ENCODE measurements at places on chromosomes 2 and 18.

DNA sequence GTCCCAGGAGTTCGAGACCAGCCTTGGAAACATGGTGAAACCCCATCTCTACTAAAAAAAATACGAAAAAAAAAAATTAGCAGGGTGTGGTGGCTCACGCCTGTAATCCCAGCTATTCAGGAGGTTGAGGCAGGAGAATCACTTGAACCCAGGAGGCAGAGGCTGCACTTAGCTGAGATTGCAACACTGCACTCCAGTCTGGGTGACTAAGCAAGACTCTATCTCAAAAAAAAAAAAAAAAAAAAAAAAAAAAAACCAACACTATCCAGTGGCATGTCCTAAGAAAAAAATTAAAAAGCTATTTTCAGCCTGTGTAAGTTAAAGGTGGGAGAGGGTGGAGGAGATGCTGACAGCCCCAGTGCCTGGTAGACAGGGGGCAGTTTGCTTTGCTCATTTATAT, 32.2 kb upstream of the REL start:
- no peak for DNase-seq

- no peak for DNase-seq
Measured at GRCh38 chr2:227802882-227803281, 10.8 kb upstream of the CCL20 start.

DNA sequence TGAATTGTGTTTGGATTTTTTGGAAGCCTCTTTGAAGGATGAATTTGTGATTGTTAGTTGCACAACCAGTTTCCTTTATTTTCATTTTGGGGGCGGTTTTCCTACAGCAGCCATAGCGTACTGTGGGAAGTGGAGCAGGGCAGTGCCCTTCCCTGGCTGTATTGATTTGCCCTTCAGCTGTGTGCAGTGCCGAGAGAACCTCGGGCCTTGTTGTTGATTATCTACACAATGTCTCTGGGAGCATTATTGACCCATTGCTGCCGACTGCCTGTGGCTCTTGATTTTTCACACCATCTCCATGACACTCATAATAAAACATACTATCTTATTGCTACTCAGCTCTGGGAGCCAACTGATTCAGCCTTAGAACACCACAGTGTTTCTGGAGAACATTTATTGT, 162.2 kb upstream of the BOD1L2 start:
- DNase-seq = no peak

GRCh38 chr2:127225186-127225960, 5.3 kb upstream of the CYP27C1 start:
- DNase-seq = no peak

GRCh38 chr18:227902-228301, 39.9 kb downstream of the THOC1 start:
- no peak for DNase-seq

DNA sequence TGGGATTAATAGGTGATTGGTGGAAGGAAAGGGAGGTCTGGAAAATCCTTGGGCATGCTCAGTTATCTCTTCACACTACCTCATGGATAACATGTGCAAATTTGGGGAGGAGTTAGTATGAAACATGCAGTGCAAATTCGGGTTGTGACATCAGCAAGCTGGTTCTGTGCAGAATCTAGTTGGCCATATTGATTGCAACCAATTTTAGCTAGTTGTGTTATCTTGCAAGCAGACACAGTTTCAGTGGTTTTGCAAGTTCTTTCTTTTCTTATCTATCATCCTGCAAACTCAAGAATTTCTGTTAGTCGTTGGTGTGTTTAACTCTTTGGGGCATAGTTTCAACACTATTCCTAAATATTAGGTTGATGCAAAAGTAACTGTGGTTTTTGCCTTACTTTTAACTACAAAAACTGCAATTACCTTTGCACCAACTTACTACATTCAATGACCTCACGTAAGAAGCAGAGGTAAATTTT, 135.4 kb downstream of the PTH2R start:
- no peak for DNase-seq

DNA sequence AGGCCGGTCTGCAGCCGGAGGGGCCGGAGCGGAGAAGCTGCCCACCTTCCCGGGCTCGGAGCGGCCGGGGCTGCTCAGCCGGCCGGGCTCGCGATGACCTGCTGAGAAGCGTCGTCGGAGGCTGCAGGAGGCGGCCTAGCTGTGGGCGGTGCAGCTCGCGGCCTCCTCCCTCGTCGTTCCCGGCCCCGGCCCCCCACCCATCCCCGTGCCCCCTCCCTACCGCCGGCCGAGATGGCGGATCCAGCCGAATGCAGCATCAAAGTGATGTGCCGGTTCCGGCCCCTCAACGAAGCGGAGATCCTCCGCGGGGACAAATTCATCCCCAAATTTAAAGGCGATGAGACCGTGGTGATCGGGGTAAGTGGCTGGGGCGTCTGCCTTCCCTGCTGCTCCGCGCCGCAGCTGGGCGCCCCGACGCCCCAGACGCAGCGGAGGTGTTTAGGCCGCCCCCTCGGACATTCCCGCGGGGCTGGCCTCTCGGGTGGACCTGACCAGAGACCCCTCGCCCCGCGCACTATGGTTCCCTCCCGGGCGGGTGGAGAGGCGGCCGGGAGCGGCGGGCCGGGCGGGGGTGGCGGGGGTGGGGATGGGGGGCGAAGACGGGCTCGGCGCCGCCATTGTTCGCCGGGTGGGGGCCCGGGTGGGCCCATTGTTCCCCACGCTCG, 492 bp downstream of the KIF5C start:
- DNase-seq = no peak

- no peak for DNase-seq
Measured at GRCh38 chr2:143771939-143772338, 642.7 kb downstream of the ARHGAP15 start.

GRCh38 chr2:194002699-194003368, 1654.2 kb upstream of the SLC39A10 start:
- no peak for DNase-seq

DNA sequence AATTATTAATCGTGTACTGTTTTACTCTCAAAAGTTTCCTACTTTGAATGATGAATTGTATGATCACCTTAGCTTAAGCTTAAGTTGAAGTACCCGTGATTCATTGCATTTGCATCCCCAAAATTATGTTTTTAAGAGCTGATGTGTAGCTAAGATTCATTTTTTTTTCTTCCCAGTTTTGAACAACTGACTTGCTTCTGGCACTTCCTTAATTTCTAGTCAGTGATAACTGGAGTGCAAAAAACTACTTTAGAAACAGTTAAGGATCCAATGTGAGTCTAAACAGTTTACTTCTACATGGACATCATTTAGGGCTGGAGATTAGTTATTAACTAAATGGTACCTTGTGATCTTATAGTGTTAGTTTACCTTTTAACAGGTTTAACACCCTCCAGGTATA, 124.0 kb upstream of the CAVIN2 start:
- DNase-seq = no peak

DNA sequence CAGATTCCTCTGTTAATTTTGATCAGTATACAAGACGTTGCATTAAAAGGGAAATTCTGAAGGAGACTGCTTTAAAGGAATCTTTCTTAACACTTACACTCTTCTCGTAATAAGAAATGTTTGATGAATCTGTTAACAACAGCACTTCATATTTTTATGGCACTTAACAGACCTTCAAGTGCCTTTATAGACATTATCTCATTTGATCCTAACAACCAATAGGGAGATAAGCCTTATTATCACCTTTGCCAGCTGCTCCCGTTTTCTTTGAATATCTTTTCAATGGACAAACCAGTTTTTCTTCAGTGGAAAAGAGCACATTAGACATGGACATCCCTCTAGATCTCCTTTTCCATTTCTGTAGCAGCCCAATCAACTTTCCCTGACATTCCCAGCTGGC, 653.0 kb upstream of the FAM98A start:
- DNase-seq = no peak

GRCh38 chr2:55155764-55156281, 76.3 kb downstream of the CLHC1 start:
- no peak for DNase-seq

- DNase-seq = no peak
Measured at GRCh38 chr2:28457237-28457636, 38.6 kb upstream of the PLB1 start.

DNA sequence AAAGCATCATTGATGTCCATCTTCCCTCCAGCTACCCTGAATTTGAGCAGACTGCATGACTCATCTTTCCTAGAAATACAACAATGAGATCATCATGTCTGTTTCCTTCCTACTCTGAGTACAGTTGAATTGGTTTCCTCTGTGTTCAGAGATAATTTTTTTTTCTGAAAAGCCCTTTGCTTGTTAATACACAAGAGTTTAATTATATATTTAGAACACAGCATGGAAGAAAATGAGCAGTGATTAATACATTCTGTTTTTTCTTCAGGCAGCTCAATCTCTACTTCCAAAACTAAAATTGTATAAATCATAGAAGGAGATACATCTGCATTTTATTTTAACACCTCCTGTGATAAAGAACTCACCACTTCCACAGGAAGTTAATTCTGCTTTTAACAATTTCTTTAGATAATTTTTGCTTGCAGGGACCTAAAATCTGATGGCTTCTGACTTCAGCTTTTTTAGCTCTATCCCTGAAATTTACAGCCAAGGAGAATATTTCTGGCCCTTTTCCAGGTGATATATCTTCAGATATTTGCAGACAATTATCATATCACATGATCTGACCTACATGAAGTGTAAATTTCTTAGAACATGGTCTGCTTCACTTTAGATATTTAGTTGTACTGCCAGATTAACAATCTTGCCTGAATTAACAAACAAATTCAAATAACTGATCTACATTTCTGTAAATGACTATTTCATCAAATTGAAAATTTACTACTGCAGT, 249.0 kb downstream of the TRIB2 start:
- DNase-seq = no peak

- no peak for DNase-seq
Measured at GRCh38 chr2:235394278-235394828, 99.5 kb upstream of the AGAP1 start.

- no peak for DNase-seq
Measured at GRCh38 chr18:74982946-74983635, 225.8 kb downstream of the PTGR3 start.

GRCh38 chr2:190097115-190097514, 34.6 kb upstream of the MSTN start:
- no peak for DNase-seq

GRCh38 chr2:233857511-233858141, 3.3 kb upstream of the HJURP start:
- DNase-seq = peak; percentile 55

GRCh38 chr2:241096979-241097378, 5.1 kb downstream of the MTERF4 start:
- DNase-seq = no peak

GRCh38 chr2:118089139-118089800, 999 bp downstream of the INSIG2 start:
- peak; percentile 22 for DNase-seq

DNA sequence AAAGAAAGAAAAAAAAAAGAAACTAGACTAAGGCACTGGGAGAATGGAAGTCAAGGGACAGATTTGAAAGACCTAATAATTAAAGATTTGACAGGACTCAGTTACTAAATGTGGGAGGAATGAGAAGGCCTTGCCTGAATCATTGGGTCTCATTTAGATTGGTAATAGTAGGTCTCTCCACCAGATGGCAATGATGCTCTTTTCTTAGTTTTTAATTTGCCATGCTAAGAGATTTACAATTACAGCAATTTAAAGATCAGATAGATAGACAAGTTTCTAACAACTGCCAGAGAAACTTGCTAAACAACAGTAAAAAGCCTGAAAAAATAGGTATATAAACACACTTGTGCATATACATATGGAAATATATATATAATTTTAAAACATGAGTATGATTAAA, 153.0 kb downstream of the TMEM247 start:
- DNase-seq = no peak

DNA sequence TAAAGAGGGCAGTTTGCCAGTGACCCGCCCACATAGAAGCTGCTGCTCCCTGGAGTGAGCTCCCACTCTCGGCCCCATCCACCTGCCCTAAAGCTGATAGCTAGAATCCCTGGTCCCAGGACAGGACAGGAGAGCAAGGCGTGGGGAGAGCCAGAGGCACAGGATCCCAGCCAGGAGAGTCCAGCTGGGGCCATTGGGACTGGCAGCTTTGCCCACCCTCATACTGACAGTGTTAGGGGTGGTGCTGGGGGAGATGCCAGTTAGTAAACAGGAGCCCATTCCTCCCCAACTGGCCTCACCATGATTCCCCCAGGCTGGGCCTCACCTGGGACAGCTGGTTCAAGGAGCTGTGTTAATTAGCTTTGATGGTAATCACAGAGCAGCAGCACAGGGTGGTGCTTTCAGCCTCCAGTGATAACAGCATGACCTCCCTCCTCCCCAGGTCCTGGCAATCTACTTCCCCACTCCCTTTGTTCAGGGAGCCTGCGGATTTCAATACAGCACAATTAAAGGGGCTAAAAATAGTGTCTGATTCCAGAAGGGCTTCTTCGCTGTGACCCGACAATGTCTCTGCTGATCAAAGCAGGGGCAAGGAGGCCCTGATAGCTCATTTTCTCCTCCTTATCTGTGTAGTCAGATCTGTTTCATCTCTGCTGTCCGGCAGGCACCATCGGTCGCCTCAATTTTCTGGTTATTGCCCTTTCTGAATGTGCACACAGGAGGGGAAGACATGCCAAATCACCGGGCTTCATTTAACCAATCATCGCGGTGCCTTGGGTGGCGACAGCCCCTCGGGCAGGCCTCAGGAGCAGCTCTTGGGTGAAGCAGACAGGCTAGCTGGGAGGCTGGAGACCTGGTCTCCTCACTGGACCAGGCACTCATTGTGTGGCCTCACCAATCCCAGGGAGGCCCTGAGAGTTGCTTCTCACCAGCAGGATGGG, 119.9 kb upstream of the TEX51 start:
- DNase-seq = no peak

GRCh38 chr18:79200546-79201268, 131.5 kb downstream of the ATP9B start:
- DNase-seq = no peak

- no peak for DNase-seq
Measured at GRCh38 chr2:39156107-39156506, 35.3 kb upstream of the SOS1 start.

GRCh38 chr2:2901384-2902345, 476.0 kb downstream of the EIPR1 start:
- no peak for DNase-seq

GRCh38 chr2:187527262-187527661, 27.0 kb downstream of the TFPI start:
- no peak for DNase-seq

DNA sequence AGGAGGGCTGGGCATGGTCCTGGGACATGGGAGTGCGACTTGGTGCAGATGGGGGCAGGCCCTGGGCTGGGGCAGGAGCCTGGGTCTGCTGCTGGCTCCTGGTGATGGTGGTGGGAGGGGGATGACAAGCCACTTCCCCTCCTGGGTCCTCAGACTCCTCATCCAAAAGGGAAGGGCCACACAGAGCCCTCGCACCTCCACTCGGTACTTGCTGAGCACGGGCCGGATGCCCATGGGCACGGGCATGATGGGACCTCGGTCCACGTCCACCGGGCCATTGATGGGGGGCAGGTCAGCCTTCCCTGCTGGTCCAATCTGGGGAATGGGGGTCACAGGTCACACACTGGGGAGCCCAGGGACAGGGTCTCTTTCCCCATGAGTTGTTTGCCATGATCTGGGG, 4.1 kb downstream of the OTOF start:
- no peak for DNase-seq
